ENCODE measurements at places on chromosomes 2 and 18. TPM values are rescaled to one million over a fixed set of nuclear protein-coding genes. Genes with fewer than 3 reads are reported as not detected.

EPG5 gene
- total RNA-seq: 19.2 TPM

TMEM169 gene
- total RNA-seq: 2.8 TPM

CD28 gene
- total RNA-seq: 2.9 TPM

SERPINB7 gene
- total RNA-seq: not detected

FZD7 gene
- 4.1 TPM for total RNA-seq

EIF4E2 gene
- 45.2 TPM for total RNA-seq

CCDC148 gene
- total RNA-seq: not detected

MTX2 gene
- 150 TPM for total RNA-seq

DPYSL5 gene
- total RNA-seq: not detected

REG3G gene
- not detected for total RNA-seq

AQP12B gene
- total RNA-seq: not detected

TMEM150A gene
- total RNA-seq: 62.4 TPM

SP140 gene
- 2.0 TPM for total RNA-seq

FNDC4 gene
- total RNA-seq: 18.7 TPM

CFAP221 gene
- total RNA-seq: not detected

AQP4 gene
- not detected for total RNA-seq

NOL4 gene
- total RNA-seq: 1.8 TPM

WDR43 gene
- 18.7 TPM for total RNA-seq

LMAN1 gene
- total RNA-seq: 258 TPM

CD8B2 gene
- not detected for total RNA-seq

MC2R gene
- not detected for total RNA-seq

ASAP2 gene
- total RNA-seq: 37.1 TPM

SLC40A1 gene
- 147 TPM for total RNA-seq

SS18 gene
- 39.1 TPM for total RNA-seq

DSC3 gene
- total RNA-seq: not detected

ATP8B1 gene
- total RNA-seq: 107 TPM

CIAO1 gene
- 66.8 TPM for total RNA-seq

POTEJ gene
- 4.9 TPM for total RNA-seq

GPAT2 gene
- 13.6 TPM for total RNA-seq
